ENCODE measurements at places on chromosomes 6 and 20.

GRCh38 chr6:152695372-152696045 is 2.2 kb upstream of the MYCT1 start:
- no peak for DNase-seq

DNA sequence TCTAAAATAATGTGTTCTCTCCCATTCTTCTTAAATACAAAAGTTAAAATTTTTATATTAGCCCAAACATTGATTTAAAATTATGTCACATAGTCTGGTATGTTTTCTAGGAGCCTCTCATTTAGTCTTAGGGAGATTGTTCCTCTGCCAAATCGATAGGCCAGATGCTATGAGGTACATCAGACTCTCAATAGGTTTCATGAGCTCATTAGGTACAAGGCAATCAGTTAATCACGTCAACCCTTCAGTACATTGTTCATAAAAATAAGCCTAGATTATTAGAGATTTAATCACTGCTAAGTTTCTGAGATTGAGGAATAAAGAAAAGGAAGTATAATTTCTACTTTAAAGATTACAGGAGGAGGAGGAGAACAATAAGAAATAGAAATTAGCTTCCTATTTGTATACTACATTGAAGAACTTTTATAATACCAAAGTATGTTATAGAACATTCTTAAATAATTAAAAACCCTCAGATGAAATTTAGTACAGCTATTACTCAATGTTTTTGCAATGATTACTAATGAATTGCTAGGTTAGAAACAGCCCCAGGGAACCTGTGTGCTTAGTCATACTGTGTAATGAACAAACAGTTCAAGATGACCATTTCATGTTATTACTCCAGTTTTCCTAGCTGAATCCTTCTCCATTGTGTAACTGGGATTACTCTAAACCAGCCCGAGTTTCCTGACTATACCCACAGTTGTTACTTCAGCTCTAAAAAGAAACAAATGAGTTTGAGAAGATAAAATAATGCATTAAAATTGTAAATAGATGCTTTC is 117.0 kb downstream of the BMP5 start:
- no peak for DNase-seq

- no peak for DNase-seq
Observed at GRCh38 chr6:116714761-116715160, 33.8 kb downstream of the KPNA5 start.

DNA sequence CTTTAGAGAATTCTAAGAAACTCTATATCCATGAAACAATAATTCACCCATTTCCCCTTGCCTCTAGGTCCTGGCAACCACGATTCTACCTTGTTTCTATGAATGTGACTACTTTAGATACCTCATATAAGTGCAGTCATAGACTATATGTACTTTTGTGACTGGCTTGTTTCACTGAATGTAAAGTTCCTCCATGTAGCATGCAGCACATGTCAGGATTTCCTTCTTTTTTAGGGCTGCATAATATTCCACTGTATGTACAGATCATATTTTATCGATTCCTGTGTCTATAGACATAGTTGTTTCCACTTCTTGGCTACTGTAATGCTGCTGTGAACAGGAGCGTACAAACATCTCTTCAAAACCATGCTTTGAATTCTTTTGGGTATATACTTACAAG is 11.7 kb downstream of the EEF1E1 start:
- DNase-seq = no peak

DNA sequence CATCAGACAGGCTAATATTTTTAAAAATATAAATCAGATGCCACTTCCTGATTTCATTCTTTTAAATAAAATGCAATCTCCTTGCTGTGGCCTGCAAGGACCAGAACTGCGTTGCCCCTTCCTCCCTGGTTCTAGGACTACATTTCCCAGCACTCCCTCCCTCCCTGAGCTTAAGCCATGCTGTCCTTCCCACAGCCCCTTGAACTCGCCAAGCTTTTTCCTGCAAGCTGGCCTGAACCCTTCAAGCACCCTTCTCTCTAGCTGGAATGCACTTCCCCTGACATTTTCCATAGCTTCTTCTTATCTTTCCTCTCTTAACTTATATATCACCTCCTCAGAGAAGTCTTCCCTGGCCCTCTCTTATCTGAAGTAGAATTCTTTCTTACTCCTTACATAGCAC is 6.1 kb upstream of the DOK5 start:
- DNase-seq = no peak

DNA sequence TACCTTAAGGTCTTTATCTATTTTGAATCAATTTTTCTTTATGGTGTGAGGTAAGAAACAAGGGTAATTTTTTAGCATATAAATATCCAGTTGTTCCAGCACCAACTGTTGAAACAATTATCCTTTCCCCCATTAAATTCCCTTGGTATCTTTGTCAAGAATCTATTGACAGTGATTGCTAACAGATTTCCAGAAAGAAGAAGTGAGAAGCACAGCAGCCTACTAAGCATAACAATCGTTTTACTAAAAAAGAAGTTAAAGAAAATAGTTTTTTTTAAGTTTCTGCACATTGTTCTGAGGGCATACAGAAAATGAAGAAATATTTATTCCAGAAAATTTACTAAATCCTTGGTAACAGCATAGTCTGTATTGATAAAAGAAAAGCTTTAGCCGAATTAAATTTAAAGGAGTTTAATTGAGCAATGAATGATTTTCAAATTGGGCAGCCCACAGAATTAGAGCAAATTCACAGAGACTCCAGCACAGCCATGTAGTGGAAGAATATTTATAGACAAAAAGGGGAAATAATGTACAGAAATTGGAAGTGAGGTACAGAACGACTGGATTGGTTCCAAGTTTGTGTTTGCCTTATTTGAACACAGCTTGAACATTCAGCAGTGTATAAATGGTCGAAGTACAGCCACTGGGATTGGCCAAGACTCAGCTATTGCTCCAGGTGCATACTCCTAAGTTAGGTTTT is 97.9 kb upstream of the UST start:
- DNase-seq = no peak

DNA sequence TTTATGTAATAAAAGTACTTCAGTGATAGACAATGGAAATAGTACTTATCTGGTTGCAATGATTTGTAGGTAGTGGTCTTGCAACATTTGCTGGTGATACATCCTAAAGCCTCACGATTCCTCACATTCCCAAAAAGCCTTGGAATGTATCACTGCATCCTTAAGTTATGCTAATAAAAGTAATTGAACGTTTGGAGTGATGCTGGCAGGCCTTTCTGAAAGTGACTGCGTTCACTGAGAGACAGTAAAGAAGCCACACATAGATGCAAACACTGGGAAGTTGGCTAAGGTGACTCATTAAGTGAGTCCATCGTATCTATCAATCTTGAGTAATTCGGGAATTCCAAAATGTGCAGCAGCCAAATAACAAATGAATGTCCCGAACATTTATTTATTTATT is 444.1 kb upstream of the SOX4 start:
- DNase-seq = no peak

DNA sequence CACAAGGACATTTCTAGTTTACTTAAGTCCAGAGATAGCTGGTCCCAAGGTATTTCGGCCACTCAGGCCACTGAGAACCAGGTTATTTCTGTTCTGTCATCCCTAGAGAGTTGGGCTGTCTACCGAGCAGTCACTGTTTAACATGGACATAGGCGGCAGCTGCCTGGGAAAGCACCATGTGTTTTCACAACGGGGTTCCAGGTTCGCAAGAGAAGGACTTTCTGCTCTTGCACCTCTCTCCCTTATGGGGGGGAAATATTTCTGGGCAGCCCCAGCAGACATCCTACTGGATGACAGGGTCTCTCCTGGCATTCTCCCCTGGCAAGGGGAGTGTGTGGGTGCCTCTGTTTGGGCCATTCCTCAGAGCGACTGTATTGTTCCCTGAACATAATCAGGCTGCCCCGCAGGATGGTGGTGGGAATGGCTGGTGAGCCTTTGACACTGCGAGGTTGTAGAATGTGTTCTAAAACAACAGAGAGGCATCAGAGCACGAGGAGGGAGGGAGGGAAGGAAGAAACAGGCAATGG is 64.4 kb upstream of the DUSP22 start:
- DNase-seq = no peak

- no peak for DNase-seq
Observed at GRCh38 chr20:58014628-58015315, 213.7 kb downstream of the ANKRD60 start.

GRCh38 chr6:157479464-157480303 is 98.7 kb downstream of the ZDHHC14 start:
- no peak for DNase-seq

DNA sequence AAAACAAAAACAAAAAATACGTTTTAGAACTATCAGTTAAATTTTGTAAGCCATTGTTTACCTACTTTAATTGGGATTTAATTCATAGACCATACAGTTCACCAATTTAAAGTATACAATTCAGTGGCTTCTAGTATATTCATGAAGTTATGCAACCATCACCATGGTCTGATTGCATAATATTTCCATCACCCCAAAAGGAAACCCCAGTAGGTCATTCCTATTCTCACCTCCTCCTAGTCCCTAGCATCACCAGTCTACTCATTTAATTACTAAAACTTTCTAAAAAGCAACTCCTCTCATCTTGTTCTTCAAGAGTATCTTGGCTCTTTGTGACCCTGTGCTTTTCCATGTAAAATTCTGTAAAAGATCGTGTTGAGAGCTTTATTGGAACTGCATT is 60.2 kb downstream of the ASXL1 start:
- DNase-seq = no peak

DNA sequence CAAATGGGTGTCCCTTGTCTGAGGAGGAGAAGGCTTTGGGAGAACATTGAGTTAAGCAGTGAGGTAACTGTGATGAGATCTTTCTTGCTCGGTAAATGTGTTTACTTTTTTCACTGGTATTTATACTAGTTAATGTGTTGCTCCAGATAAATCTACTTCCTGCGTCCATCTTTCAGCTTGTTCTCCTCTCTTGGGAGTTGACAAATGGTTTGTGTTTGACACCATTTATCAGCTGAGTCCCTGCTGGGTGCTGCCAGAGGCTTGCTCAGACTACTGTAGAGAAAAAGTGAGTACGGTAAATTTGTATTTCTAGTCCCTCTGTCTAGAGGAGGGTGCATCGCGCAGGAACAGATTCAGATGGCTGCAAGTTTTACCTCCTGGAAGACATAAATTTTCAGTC is 8.3 kb upstream of the PRDM1 start:
- no peak for DNase-seq

GRCh38 chr6:133235221-133235620 is 5.9 kb upstream of the EYA4 start:
- no peak for DNase-seq

DNA sequence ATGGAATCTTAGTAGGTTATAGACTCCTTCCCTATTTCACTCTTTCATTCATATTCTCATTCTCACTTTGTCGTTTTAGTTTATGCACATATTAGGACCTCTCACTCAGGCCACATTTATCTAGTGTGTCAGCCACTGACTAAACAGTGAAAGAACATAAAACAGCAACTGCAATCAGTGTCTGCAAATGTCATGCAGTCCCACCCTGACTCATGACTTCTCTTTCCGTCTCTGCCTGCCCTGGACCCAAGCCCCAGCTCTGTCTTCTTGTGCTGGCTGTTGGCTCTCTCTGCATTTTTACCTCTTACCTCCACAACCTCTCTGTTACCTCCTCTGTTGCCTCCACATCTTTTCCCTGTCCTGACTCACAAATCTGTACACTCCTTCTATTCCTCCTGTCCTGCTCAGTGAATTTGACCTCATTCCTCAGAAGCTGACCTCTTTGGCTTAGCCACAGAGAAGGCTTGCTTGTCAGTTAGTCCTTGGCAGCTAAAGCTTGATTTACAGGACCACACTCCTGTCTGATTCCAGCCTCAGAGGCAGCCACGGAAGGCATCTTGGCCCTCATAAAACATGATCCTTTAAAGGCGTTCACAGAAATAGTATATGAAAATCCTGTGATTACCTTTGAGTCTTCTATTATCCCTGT is 247.6 kb downstream of the PKHD1 start:
- no peak for DNase-seq

- DNase-seq = peak; percentile 86
Observed at GRCh38 chr6:142886431-142887170, 58.4 kb downstream of the HIVEP2 start.

DNA sequence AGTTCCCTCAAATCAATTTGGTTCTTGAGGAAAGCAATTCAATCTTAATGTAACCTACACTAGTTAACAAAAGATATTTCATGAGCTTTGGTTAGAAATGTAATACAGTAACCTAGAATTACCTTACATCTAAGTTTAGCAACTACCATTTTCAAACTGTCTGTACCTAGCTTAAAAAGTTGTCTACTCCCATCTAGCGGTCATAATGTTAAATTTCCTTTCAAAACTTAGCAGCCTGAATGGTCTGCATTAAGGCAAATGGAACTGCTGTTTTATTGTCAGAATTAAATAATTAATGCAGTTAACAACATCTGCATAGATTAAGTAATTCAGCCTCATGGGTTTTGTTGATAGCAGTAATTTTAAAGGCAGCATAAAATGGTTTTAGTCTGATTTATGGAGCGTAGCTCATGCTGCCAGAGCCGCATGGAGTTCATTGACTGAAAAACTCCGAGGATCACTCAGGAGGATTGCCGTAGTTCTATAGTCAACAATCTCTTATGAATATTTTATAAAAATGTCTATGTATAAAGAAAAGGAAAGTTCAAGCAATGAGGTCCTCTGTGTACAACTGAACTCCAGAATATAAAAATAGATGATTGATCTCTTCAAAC is 485.4 kb upstream of the MANEA start:
- peak; percentile 63 for DNase-seq

DNA sequence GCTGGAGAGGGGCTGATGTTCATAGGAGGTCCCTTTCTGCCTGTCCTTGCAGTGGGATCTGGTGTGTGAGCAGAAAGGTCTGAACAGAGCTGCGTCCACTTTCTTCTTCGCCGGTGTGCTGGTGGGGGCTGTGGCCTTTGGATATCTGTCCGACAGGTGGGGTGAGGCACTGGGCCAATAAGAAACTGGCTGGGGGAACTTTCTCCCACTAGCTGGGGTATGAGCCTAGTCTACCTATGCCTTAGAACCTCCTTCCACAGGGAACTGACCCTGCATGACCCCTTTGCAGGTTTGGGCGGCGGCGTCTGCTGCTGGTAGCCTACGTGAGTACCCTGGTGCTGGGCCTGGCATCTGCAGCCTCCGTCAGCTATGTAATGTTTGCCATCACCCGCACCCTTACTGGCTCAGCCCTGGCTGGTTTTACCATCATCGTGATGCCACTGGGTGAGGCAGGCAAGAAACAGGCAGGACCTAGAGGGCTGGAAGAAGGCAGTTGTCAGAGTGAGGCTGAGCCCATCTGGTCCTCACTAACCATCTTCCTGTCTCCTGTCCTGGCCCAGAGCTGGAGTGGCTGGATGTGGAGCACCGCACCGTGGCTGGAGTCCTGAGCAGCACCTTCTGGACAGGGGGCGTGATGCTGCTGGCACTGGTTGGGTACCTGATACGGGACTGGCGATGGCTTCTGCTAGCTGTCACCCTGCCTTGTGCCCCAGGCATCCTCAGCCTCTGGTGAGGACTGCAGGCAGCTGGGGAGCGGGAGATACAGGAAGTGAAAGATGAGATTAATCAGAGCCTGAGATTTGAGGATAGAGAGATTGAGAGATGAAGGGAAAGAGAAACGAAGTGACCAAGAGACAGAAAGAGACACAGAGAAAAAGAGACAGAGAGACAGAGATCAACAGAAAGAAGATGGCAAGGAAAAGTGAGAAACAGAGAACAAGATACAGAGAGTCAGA is 1.6 kb downstream of the SLC22A7 start:
- no peak for DNase-seq
